Tibial nerve (tissue), 4 donors: ENCODE measurements at places on chromosomes 5 and 9. TPM values are rescaled to one million over a fixed set of nuclear protein-coding genes. Genes with fewer than 3 reads are reported as not detected.

Gene EPB41L4B
- total RNA-seq, result 18.9 TPM

Gene KCNN2
- 0.20 TPM for total RNA-seq

Gene ANGPTL2
- 54.3 TPM for total RNA-seq

Gene FAM153A
- total RNA-seq, result 15.7 TPM

Gene SLC6A3
- 0.20 TPM for total RNA-seq

Gene LCN9
- not detected for total RNA-seq

Gene PALM2AKAP2
- 4.8 TPM for total RNA-seq

Gene BRIX1
- total RNA-seq, result 33.7 TPM

Gene SYNPO
- total RNA-seq, result 71.5 TPM

Gene SURF4
- 102 TPM for total RNA-seq

Gene MUSK
- total RNA-seq, result 0.63 TPM

Gene PCDH12
- 1.0 TPM for total RNA-seq

Gene GOLM1
- 13.2 TPM for total RNA-seq

Gene SNCB
- not detected for total RNA-seq

Gene SETX
- total RNA-seq, result 65.7 TPM

Gene IL9
- total RNA-seq, result not detected
